ENCODE measurements at places on chromosomes 3 and 15. TPM values are rescaled to one million over a fixed set of nuclear protein-coding genes. Genes with fewer than 3 reads are reported as not detected.

GRCh38 chr3:54999159-54999558, 71.3 kb upstream of the LRTM1 start:
- peak; percentile 38 for DNase-seq

DNA sequence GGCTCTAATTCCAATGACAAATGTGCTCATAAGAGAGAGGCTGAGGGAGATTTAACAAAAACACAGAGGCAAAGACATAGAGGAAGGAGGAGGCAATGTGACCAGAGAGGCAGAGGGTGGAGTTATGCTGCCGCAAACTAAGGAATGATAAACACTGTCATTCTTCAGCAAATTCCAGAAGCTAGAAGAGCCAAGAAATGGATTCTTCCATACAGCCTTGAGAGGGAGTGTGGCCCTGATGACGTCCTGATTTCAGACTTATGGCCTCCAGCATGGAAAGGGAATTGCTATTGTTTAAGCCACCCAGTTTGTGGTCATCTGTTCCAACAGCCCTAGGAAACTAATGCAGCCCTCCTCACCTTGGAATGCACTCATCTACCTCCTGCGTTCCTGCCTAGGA, 30.5 kb downstream of the CD47 start:
- no peak for DNase-seq

DNA sequence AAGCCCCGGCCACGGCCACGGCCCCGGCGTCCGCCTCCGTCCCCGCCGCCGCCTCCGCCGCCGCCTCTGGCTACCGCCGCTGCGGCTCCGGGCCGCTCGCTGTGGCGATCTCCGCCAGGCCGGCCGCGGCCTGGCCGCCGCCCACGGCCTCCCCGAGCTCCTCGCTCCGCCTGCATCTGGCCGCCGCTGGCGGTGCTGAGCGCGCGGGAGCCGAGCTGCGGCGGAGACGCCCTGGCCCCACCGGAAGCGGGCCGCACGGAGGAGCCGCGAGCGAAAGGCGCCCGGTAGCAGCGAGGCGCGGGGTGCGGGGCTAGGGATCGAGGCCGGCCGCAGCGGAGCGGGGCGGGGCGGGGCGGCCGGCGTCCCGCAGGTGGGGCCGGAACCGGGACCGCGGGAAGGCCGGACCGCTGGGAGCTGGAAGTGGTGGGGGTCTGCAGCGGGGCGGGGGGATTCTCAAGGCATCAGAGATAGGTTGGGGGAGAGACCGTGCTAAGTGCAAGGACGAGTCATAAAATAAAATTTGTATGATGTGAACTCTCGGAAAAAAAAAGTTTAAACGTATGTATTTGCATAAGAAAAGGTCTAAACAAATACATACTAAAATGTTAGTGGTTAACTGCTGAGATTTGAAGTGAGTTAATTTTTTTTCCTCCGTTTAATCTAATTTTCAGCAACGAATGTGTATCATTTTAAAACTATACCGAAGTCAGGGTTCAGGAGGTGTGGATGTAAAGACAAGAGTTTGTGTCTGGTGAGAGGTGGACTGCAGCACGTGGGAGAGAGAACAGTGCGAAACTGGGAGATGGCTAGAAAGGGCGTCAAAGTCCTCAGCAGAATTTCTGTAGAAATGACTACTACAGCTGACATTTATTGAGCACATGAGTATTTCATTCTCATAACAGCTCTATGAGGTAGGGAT, at the start of gene AVEN:
AVEN (minus strand) TSS at position 334 of the 919 bp plus-strand sequence; CDS start at position 176, 158 bp downstream.
- DNase-seq = peak; percentile 11

- DNase-seq = no peak
These were observed 35.1 kb upstream of the CPB1 start for GRCh38 chr3:148792516-148792915.

GRCh38 chr3:171491361-171491760, 31.2 kb upstream of the TNIK start:
- no peak for DNase-seq

DNA sequence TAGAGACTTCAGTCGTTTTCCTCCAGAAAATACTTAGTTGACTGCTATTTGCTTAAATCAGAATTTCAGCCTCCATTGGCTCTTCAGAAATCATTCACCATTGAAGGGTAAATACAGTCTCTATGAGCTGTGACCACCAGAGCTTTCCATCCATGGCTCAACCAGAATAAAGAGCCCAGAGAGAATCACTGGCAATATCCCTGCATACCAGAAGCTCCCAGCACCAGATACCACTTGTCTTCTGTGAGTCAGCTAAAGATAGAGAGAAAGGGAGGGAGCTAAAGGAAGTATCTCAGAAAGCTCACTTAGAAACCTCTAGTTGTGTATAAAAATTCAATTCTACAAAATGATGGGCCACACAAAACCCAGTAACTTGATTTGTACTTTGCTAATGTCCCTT, 115.2 kb upstream of the TMCO5A start:
- DNase-seq = no peak

DNA sequence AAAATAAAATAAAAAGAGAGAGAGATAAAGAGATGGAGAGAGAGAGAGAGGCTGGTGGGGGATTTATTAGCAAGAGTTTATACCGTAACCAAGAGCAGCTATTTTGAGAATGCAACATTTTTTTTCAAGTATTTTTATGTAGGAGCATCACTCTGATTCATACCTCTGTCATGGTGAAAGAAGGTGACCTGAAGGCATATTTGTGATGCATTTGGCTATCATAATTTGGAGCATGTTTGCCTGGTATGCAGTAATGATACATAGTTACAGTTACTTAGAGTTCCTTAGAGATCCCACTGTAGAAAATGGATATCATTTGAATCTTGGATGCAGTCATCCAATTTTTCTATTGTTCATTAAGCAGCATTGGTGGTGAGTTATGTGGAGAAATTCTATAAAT, 1472.4 kb downstream of the SI start:
- DNase-seq = no peak

DNA sequence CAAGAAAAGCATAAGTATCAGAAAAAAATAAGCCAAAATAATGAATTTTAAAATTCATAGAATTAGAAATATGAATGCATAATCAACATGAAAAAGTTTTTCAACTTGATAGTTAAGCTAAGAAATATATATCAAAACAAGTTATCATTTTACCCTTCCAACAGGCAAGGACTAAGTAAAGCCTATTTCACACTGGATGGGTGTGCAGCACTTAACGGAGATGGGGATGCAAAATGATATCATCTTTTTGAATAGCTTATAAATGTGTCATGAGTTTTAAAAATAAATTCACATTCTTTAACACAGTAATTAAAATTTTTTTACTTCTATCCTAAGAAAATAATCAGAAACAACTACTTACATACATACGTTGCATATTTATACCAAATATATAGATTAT, 20.9 kb downstream of the PIK3R4 start:
- DNase-seq = no peak

The CASR gene
- not detected for total RNA-seq

DNA sequence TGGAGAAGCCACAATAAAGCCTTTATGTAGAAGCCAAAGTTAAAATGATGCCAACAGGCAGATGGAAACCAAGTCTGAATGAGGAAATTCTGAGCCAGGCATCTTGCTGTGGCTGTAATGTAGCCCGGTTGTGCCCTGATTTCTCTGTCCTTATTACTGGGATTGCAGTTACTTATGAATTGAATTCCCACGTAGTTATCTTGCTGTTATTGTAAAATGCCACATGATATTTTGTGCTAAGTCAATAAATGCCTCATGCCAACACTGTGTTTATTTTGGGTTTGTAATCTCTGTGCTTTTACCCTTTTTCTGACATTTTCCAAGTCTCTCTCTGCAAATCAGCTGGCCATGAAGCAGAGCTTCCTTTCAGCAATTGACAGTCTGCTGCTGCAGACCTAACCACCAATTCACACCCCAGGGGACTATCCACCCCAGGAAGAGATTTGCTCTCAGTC, 486.1 kb upstream of the GOLIM4 start:
- DNase-seq = no peak

DNA sequence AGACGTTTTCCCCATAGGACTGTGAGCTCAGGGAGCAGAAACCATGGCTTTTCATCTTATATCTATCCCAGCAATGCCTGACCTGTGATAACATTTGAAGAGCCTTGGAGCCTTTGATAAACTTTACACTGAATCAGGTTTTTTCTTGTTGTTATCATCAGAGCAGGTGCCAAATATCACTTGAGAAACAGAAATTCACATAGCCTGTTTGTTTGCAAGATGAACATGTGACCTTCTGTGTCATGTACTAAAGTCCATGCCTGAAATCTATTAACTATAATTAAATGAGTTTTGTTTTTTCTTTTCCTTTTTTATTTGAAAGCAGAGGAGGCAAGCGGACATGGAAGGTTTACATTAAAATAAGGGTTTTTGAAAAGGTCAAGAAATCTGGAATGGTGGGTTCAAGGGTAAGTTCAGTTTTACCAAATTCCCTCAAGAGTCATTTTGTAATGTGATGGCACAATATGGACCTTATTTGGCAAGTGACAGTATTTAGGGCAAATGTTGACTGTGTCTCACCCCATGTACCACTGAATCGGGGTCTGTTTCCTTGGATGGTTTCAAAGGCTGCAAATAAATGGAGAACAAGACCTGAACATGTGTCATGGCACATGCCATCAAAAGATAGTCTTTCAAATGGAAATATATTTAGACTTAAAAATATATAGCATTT, 90.7 kb downstream of the NEK10 start:
- no peak for DNase-seq

The WNT7A gene
- 0.59 TPM for total RNA-seq

- DNase-seq = no peak
These were observed 99.5 kb upstream of the THRB start for GRCh38 chr3:24594161-24594560.

GRCh38 chr3:196988241-196989029, 19.8 kb upstream of the PIGZ start:
- no peak for DNase-seq

GRCh38 chr3:187616307-187616972, 53.8 kb downstream of the SST start:
- no peak for DNase-seq

DNA sequence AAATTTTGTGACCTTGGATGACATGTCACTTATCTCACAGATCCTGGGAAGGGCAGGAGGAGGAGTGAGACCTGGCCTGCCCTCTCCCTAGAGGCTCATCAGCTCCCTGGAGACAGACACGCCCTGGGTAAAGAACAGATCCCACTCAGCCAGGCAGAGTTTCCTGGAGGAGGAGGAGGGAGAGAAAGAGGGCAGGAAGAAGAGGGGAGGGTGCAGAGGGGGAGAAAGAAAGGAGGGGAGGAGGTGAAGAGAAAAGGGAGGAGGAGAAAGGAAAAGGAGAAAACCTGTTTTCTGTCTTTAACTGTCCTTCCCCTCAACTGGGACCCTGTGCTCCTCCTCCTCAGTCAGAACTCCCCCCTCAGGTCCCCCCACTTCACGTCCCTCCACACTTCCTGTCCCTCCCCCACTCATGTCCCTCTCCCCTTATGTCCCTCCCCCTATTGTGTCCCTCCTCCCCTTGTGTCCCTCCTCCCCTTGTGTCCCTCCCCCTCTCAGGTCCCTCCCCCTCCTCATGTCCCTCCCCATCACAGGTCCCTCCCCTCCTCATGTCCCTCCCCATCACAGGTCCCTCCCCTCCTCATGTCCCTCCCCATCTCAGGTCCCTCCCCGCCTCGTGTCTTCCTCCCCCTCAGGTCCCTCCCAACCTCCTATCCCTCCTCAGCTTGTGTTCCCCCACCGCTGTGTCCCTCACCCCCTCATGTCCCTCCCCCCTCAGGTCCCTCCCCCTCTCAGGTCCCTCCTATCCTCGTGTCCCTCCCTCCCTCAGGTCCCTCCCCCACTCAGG, 52.3 kb upstream of the CGNL1 start:
- DNase-seq = no peak

All from skin of body (tissue), 3 donors.